ENCODE measurements at places on chromosomes 16 and 17.

GRCh38 chr17:60060474-60060873 is 18.2 kb downstream of the HEATR6 start:
- no peak for DNase-seq

DNA sequence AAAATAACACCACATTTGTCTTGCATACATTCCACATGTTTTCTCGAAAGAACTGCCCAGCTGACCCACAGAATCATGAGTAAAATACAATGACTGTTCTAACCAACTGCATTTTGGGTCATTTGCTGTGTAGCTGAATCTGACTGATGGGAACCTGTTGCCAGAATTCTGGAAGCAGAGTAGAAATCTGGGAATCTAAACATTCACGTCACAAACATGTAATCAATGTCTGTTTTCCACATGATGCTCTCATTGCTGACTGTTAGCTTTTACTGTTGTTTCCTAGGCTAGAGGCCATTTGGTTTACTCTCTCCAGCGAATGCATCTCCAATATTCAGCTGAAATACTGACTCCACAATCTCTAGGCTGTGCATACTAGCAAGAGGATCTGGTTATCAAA is 710.1 kb downstream of the KCNJ2 start:
- no peak for DNase-seq

DNA sequence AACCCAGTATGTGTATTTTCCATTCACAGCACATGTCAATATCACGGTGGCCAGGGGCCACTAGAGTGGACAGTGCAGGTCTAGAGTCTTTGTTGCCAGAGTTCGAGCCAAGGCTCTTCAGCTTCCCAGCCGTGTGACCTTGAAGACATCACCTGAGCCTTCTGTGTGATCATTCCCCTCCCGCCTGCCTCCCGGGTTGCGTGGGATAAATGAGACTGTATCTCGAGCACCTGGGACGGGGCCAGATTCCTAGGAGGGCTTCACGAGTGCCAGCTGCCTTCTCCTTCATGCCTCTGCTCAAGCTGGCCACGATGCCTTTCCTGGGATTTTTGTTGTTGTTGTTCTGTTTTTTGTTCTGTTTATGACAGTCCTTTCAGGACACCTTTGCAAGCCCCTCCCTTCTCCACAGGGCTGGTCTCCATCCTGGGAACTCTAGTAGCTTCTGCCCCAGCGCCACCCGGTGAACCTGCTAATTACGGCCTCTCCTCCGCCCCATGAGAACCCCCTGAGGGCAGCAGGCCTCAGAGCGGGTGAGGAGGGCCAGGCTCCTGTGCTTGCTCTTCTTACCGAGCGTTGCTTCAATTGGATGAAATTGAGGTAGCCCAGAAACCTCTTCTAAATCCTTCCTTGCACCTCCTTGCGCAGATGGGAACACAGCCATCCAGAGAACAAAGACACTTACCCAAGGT is 3.9 kb downstream of the SPNS2 start:
- DNase-seq = no peak

GRCh38 chr16:70364399-70364798 is 17.7 kb downstream of the DDX19A start:
- no peak for DNase-seq

- no peak for DNase-seq
Measured at GRCh38 chr17:71412803-71413202, 708.0 kb upstream of the SOX9 start.

DNA sequence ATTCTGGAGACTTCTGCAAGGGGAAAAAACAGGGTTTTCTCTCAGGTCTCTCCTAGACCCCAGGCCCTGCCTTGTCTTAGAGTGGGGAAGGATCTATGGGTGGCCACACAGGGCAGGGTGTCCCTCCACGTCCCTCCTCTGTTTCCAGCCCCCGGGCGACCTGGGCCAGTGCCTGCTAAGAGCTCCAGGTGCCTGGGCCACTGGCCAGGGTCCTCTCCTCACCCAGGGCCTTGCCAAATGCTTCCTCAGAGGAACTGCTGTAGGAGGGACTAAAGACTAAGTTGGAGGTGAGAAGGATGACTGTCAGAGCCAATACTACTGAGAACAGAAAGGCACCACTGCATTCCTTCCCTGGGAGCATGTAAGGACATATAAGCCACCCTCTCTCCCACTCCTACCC is 11.4 kb downstream of the NOS2 start:
- DNase-seq = no peak

DNA sequence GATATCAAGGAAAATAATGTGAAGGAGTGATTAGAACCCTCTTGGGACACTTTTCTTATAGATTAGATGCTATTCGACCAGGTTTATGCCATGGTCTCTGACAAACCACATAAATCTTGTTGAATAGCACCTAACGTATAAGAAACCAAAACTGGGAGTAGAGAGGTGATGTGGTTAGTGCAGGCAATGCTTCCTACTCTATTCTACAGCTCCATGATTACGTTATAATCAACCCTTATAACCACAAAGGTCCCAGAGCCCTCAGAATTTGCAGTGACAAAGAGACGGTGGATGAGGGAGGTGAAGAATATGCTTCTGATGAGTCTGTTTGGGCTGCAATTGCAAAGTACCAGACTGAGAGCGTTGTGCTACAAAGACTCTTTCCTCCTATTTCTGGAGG is 78.4 kb downstream of the ARHGAP44 start:
- no peak for DNase-seq

DNA sequence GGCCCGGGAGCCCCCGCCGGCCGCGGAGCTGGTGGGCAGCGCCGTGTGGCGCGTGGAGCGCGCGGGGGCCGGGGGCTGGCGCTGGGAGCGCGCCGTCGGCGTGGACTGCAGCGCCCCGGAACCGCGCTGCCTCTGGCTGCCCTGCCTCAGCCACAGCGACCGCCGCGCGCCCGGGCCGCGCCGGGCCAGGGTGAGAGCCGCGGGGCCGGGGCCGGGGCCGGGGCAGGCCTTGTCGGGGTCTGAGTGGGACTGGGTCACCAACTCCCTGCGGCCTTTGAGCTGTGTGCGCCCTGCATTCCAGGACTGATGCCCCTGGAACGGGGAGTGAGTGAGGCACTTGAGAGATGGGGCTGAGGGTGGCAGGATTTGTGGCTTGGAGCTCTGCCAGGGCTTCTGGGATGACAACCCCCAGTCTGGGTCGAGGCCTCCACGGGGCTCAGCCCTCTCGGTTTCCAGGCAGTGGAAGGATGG is 25.7 kb downstream of the ARHGAP23 start:
- DNase-seq = no peak

GRCh38 chr17:70084476-70084875 is 9.5 kb downstream of the KCNJ16 start:
- DNase-seq = no peak

GRCh38 chr17:65559804-65560627 is 1.4 kb downstream of the AXIN2 start:
- no peak for DNase-seq

DNA sequence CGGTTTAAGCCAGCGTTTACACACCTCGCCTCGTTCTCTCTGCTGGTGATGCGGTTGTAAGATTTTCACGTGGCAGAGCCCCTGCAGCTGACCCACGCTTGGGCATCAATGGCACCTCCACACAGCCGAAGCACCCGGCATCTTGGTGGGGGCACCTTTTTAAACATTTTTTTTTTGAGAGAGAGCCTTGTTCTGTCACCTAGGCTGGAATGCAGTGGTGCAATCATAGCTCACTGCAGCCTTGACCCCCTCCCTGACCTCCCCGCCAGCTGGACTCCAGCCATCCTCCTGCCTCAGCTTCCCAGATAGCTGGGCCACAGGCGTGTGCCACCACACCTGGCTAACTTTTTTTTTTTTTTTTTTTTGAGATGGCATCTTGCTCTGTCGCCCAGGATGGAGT is 4.9 kb downstream of the WDR90 start:
- DNase-seq = no peak

- peak; percentile 18 for DNase-seq
Measured at GRCh38 chr17:40819528-40820125, 2.8 kb downstream of the KRT10 start.

GRCh38 chr17:4956493-4957061 is 5.7 kb downstream of the ENO3 start:
- no peak for DNase-seq

DNA sequence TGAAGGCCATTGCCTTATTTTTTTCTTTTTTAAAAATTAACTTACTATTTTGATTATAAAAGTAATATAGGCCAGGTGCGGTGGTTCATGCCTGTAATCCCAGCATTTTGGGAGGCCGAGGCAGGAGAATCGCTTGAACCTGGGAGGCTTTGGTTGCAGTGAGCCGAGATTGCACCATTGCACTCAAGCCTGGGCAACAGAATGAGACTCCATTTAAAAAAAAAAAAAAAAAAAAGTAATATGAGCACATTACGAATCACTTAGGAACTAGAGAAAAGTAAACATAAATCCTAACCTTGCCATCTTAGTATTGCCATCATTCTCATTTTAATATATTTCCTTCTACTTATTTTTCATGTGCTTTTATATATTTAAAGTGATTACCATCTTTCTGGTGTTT is 12.9 kb upstream of the TACO1 start:
- DNase-seq = no peak

DNA sequence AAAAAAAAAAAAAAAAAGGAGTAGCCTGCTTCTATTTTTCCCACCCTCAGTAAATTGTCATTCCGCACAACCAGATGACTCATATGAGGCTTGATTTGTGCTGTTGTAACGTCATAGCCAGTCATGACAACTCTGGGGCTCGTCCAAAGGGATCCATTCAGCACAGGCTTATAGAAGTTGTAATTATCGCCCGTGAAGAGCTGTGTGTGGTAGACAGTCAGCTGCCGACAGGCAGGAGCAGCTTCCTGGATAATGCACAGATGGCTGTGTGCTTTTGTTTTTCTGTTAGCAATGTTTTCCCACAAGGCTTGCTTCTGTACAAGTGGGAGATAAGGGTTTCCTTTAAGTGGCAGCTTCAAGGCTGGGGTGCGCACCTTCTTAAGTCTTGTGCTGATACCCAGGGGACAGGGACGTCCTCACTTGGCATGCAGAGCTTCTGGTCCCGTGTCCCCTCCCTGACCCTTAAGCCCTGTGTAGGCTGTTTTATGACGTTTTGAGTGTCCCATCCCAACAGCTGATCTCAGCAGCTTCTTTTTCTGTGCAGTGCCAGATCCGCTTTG is 26.0 kb downstream of the SNX29 start:
- no peak for DNase-seq

DNA sequence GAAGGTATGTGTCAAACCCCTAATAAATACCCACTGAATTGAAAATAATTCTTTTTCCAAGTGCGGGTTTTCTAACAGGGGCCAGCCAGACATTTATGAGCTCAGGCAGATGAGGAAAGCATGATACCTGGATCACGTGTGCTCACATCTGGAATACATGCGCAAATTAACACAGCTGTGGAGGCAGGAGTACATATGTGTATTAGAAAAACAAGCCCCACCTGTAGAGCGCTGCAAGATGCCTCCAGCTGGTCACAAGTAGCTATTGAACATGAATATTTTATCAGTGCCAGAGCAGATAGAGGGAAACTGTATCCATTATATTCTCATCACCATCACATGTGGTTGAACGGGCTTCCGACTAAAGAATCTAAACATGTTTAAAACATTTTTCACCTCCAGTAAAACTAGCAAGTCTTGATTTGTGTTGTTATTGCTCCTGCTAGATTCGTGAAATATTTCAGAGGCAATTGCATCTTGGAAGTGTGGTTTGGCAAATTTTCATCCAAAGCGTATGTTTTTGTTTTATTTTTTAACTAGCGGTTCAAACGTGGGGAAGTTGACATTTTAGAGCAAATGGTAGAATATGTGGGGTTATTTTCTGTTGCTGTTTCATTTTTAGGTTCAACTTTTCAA is 482.8 kb downstream of the CDH13 start:
- DNase-seq = no peak

DNA sequence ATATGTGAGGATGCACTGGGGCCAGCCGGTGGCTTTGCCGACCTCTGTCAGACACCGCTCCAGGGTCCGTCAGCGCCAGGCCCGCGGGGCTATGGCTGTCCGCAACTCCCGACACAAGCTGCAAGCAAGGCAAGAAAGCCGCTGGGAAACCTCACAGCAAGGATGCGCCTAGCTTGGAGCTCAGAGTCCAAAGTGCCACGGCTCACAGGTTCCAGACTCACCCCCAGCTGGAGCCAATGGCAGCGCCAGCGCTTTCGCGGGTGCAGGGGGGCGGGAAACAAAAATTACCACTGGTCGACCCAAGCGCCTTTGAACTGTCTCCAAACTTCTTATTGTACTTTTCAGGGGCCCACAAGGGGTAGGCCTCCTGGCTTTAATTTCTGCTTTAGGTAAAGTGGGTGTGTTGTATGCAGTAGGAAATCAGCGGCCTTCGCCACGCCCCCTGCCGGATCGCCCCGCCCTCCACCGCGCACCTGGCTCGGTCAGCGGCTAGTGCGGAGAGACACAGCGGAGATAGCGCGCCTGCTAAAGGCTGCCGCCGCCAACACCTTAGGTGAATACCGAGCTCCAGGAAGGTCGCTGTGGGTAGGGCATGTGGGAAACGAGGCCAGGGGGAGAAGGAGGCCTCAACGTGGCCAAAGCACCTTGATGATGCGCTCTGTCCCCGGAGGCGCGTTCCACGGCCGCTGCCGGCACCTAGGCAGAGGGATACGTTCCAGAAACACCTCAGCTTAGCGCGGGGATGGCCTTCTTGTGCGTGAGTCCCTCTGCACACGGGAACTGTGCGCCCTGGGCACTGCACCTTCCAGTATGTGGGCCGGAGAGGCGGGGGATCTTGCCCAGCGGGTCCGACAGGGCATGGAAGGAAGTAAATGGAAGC is 61.0 kb upstream of the RBL2 start:
- no peak for DNase-seq

GRCh38 chr16:82340531-82340930 is 170.5 kb upstream of the MPHOSPH6 start:
- DNase-seq = peak; percentile 2

DNA sequence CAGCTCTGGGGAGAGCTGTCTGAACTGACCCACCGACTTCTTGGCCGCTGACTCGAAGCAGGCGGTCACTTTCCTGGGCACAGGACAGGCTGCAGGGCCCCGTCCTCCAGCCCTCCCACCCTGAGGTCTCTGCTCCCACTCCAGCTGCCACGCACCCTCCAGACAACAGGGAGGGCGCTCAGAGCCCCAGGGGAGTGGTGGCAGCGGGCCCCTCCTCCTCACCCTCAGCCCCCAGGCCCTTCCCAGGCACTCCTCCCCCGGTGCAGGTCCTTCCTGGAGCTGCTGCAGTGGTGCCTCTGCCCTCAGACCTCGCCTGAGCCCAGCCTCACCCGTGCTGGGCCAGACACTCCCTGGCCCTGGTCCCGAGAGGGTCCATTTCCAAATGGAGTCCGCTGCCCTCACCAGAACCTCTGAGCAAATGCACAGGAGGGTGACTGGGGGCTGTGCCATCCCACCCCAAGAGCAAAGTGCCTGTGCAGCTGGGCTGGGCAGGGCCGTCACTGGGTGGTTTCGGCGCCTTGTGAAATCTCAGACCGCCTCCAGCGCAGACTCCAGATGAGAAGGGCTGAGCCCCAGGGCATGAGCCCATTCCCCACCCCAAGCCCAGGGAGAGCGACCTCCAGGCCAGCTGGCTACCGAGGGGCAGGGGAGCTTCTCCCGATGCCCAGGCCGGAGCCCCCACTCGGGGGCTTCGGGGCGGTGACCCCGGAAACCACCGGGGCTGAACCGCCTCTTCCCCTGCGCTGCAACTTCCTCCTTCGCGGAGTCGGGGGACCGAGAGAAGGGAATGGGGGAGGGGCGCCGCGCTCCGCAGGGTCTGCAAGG is 717 bp downstream of the CYBA start:
- no peak for DNase-seq

GRCh38 chr17:1878419-1879121 is 48.8 kb downstream of the RPA1 start:
- DNase-seq = no peak

GRCh38 chr16:60137891-60138290 is 1403.8 kb upstream of the GOT2 start:
- DNase-seq = no peak
